CD4-positive, alpha-beta T cell treated with Interleukin-21 for 1 hour (primary cell): ENCODE measurements at places on chromosomes 6 and 20.

- no peak for DNase-seq
Observed at GRCh38 chr6:20775981-20776380, 241.7 kb downstream of the CDKAL1 start.

- no peak for DNase-seq
Observed at GRCh38 chr6:41683273-41683522, 44.9 kb downstream of the MDFI start.

DNA sequence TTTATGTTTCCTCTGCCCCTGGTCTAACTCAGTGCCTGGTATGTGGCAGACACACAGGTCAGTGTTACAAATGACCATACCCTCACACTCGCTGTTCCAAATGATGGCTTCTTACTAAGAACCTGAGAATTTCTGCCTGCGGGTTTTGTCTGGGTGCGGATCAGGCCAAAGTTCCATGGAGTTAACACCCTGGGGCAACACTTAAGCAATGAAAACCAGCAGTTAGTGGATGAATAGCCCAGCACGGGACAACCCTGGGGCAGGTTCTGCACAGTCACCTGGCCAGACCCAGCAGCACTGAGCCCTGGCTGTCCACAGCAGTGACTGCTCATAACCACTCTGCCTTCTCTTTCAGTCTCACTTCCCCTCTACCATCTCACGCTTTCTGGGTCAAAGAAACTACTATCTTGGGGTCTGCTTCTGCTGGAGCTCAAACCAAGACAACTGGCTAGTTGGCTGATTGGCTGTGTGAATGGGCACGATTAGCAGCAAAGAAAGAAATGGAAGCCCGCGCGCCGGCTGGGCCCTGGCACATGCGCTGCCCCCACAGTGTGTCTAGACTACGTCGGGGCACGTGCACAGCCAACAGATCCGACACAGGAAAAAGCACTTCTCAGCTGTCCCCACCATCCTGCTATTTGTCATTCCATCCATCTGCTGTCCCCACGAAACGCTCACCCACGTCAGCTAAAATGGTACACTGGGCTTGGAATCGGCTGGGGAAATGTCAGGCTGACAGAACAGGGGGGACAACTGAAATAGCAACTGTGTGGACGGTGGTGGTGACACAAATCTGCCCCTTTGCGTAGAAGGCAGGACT, 36.6 kb downstream of the MGME1 start:
- DNase-seq: no peak

GRCh38 chr20:24651171-24651975, 181.9 kb downstream of the SYNDIG1 start:
- DNase-seq: no peak

DNA sequence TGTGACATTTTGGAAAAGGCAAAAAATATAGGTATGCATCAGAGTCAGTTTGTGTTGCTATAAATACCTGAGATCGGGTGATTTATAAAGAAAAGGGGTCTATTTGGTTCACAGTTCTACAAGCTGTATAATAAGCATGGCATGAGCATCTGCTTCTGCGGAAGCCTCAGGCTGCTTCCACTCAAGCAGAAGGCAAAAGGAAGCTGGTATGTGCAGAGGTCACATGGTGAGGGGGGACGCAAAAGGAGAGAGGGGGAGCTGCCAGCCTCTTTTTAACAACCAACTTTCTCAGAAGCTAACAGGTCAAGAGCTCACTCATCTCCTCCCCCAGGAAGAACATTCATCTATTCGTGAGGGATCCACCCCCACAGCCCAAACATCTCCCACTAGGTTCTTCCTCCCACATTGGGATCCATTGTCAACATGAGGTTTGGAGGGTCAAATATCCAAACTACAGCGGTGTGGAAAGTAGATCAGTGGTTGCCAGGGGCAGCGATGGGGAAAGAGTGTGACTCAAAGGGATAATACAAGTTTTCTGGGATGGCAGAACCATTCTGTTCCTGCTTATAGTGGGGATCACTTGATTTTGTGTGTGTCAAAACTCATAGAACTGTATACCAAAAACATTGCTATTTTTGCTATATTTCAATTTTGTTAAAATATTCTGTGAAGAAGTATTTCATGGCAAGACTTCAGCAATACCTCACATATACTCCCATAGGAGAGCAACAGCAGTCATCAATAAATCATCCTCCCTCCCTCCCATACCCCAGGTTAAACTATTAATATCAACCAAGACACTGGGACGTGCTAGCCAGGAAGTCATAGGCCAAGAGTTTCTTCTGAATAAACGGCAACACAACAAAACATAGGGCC, 9.9 kb upstream of the FAM50B start:
- no peak for DNase-seq

- no peak for DNase-seq
Observed at GRCh38 chr6:162728706-162729105, 932 bp downstream of the PACRG start.

- DNase-seq: no peak
Observed at GRCh38 chr6:116762235-116762634, 3.3 kb downstream of the FAM162B start.

DNA sequence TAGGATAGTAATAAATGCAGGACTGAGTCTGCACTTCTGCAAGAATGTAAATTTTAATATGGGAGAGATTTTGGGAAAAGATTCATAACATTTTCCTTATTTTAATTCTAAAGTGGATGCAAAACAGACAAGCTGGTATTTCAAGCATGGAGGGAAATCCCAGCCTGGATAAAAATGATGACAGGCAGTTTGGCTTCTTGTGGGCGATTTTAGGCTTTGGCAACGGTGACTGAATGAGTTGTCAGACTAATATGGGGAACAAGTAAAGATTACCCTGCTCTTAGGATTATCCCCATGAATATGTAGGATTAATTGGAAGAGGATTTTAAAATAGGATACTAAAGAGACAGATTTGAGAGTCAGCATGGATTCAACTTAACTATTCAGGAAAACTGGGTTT, 21.0 kb downstream of the OGFRL1 start:
- no peak for DNase-seq

DNA sequence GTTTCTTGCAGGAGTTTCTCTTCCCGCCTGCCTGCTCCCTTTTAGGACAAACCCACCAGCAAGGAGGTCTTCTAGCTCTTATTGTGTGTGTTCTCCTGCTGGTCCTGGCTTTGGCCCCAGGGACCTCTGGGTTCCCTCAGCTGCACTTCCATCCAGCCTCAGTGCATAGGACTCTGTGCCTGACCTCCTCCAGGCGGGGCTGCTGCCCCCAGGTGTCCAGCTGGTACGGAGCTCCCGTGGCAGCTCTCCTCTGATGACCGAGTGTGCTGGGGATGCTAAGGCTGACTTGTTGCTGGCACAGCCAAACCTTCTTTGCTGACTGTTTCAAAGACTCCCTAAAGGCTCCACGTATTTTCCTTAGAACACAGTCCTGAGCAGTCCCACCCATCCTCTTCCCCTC, 167.6 kb upstream of the PROKR2 start:
- no peak for DNase-seq

GRCh38 chr6:160139420-160139851, 17.8 kb downstream of the SLC22A1 start:
- no peak for DNase-seq

DNA sequence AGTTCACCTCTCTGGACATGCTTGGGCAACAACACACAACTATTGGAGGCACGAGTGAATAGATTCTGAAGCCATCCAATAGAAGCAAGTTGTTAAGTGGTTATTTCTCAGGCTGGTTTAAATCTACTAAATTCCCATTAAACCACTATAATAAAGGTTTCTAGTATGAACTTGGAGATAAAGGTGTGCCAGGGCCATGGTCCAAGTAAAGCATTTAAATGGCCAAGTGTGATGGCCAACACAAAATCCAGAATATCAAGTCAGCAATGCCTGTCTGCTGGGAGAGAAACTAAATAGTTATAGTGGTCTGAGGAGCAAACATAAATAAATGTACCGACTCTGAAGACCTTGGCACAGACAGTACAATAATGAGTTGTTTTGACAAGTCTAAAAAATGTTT, 294.3 kb upstream of the STXBP5 start:
- no peak for DNase-seq

GRCh38 chr6:34260576-34261267, 11.9 kb upstream of the SMIM29 start:
- DNase-seq: no peak

DNA sequence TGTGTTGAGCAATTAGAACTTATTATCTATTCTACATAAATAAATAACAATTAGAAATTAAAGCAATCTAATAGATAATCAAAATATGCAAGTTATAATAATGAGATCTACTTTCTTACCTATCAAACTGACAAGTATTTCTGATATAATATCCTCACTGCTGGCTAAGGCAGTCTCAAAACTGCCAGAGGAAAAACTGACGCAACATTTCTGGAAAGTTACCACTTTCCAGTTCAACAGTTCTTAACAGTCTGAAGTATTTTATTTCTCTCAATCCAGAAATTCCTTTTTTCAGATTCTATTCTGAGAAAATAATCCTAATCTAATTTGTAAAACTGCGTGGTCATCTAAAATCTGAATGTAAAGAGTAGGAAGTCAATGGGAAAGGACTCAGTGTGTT, 121.0 kb downstream of the TRDN start:
- no peak for DNase-seq

- DNase-seq: no peak
Observed at GRCh38 chr20:55173601-55174000, 698.2 kb downstream of the DOK5 start.

- DNase-seq: peak; percentile 33
Observed at GRCh38 chr20:19628570-19629134, 129.4 kb upstream of the RIN2 start.
